RCC 7860 (cell line): ENCODE measurements at places on chromosomes 2 and 18.

DNA sequence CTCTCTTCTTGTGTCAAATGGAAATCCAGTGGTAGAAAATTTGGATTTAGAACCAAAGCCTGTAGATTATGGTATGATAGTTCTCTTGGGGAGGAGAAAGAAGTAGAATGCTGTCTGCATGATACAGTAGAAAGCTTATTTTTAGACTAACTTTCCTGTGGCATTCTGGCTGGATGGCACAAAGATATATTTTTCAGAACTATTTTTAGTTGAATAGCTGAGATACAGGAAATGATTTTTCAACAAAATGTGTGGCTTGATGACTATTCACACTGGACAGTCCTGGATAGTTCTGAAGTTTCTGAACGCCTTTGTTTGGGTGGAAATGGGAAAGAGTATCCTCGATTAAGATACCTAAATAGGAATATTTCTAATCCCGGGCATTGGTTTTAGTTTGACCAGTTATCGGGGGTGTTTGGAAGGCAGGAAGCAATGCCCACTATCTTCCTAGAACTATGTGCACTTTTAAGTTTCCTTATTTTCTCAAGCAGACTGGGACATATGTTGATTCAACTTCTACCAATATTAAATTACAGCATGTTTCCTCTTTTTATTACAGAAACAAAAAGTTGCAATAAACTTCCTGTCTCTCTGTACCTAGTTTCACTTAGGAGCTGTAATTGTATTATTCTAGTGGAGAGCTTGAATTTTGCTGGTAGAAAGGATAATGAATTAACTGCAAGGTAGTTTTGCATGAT is 32.1 kb downstream of the GDF7 start:
- no peak for DNase-seq

DNA sequence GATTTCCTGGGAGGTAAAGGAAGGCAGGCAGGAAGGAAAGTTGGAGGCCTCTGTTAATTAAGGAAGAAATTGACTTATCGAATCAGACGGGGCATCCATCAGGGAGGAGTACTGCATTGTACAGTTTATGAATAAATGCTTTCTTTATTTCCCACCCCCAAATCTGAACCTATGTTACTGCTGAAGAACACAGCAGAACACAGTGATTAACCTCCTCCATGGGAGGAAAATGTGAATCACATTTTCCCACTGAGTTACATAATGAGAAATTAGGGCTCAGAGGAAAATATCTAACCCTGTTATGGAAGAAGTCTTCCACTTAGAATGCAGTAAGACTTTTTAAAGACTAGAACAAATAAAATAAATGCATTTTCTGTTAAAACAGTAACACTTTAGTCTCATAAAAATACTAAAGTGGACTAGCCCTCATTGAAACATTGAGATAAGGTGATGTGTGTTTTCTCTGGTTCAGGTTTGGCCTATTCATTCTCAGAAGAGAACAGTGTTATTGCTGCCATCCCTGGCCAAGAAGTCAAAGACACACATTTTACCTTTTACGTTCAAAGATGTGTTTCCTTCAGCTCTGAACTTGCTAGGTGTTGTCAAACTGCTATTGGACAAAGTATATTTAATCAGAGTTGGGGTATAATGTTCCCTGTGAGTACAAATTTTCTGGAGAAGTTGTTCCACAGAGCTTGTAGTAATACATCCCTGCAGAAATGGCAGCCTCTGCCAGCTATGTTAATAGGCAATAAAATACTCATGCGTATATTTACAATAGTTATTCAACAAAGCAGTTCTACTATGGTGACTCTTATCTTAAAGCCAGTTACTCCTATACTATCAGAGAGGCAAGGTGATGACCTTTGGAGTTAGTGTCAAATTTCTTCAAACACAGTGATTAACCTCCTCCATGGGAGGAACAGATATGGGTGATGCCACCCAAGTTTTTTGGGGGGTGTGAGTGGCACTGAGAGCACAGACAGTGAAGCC is 11.1 kb downstream of the DNAH6 start:
- DNase-seq = no peak

GRCh38 chr2:183383854-183384253 is 259.6 kb downstream of the NUP35 start:
- no peak for DNase-seq

DNA sequence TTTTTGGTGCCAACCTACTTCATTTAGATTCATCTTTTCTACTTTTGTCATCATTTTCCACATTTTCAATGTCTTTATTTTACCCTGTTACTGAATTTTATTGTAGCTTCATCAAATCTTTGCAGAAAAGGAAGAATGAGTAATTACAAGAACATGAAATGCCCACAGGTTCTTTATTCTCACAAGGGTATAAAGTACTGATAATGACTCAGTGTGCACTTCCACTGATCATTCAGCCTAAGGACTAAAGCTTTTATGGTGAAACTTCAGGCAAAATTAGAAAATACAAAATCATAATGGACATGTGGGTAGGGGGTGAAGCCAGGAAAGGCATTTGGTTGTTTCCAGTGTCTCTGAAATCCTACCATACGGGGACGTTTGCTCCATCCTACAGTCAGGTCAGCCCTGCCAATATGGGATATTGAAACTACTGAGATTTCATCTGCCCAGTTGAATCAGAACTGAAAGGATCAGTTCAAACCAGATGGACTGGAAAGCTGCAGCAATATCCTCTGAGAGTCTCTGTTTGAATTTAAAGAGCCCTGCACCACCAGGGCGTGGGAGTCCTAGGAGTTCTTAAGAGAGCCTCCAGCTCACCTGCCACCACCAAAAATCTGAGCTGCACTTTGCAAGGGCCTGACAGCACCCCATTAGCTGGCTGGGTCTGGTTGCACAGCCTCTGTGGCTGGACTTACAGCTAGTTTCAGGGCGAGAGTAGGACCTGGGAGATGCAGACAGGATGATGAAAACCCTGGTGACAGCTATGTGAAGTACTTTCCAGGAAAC is 390.4 kb downstream of the CMPK2 start:
- no peak for DNase-seq

DNA sequence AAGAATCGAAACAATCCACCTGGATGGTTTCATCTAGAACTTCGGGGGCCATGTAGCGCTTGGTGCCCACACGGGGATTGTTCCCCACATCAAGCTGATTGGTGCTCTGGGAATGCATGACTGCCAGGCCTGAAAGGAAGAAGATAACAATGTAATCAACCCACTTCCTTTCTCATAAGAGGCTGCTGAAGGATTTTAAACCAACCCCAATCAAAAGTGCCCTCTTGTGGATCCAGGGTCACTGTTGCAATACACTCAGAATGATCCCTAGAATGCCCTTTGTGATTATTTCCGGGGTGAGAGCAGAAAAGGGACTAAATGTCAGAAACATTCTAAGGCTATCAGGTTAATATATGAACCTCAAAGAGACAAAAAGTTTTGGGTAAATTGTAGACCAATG is 115.2 kb downstream of the ACVR1 start:
- DNase-seq = no peak

- DNase-seq = no peak
These were observed 157.3 kb downstream of the CDCA7 start for GRCh38 chr2:173511942-173512341.
